Islet precursor cell (in vitro differentiated cells): ENCODE measurements at places on chromosomes 2 and 18.

DNA sequence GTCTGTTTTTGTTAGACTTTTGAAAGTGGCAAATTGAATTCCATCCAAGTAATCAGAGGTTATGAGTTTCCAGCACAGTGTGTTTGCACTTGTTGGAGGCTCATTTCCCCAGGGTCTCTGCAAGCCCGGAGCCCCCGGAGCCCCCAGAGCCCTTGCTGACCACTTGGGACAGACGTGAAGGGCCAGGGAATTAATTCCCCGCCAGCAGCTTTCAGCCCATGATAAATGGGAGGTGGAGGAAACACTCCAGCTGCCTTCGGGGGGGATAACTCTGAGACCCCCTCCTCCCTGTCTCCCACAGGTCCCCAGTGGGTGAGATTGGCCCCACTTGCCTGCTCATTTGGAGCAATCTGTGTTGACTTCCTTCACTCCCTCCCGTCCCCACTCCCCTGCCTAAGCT is 79.2 kb downstream of the KLHL29 start:
- DNase-seq, result no peak

DNA sequence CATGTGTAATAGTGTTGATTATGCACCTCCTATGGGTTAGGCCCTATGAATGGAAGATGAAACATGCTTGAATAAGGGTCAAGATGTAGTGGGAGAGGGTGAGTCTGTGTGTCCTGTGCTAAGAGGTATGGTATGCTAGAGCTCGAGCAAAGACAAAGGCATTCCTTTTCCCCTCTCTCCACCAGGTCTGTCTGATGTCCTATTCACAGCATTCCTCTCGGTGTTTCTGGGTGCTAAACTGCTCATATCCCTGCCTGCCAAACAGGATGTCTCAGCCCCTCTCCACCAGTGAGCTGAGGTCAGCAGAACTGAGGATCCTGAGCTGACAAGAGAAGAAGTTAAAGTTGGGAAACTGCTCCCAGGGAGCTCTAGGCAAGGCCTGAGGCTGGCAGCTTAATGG is 344.9 kb downstream of the TSN start:
- peak; percentile 96 for DNase-seq

- no peak for DNase-seq
These were observed 61.3 kb downstream of the EFEMP1 start for GRCh38 chr2:55862246-55862645.

DNA sequence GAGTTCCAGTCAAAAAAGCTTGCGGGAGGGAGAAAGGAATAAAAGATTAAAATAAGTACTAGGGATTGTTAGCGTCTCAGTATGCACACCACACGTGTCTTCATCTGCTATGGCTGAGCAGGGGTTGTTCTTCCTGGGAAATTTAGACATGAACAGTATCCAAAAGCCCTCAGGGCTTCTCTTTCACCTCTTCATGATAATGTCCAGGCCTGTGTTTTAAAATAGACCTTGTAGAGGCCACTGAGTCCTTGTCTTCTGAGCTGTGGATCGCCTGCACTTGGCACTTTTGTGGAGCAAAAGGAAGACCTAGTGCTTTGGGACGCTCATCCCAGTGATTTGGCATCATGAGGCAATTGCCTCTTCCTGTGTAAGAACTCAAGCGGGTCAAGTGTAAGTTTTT is 52.4 kb downstream of the CFAP221 start:
- no peak for DNase-seq

DNA sequence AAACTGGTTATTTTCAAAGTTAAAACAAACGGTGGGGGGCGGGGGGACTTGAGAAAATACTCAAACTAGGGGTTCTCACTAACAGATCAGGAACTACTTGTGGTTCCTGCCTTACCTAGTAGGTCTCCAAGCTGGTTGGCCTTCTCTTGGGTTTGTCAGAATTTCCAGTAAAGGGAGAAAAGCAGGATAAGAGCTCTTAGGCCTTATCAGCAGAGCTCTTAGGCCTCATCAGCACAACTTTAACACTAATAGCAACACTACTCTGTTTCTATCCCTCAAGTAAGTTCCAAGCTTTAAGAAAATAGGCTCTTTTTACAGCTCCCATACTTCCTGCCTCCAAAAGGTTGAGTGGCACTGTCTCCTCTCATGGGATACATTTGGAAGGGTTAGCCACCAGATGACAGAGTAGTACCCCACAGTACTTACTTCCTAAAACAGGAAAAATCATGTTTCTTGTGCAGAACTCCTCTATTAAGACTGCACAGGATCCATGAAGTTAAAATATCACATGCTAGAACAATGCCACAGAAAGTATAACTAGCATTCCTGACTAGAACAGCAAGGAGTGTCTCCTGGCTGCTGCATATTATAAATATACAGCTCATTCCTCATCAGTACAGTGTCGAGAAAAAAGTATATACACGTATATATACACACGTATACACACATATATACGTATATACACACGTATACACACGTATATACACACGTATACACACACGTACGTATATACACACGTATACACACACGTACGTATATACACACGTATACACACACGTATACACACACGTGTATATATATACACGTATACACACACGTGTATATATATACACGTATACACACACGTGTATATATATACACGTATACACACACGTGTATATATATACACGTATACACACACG is 6.1 kb downstream of the FBXO11 start:
- no peak for DNase-seq

- no peak for DNase-seq
These were observed 28.0 kb downstream of the LHCGR start for GRCh38 chr2:48727560-48727959.

- DNase-seq, result no peak
These were observed 76.0 kb downstream of the HS1BP3 start for GRCh38 chr2:20574930-20575329.

DNA sequence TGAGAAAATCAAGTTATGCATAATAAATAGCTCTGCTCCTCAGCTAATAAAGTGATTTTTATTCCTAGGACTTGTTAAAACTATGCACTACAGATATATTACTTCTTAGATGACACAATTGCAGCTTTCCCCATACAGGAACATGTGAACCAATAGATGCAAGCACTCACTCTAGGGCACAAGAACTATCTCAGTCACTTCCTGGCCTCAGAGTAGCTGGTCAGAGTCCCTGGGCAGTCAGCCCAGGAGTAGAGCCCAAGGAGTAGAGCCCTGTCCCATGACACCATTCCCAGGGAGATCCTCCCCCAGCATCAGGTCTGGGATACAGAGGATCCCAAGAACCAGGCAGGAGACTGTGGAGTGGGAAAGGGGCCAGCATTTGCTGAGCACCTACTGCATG is 2.7 kb downstream of the TNS1 start:
- DNase-seq, result no peak

DNA sequence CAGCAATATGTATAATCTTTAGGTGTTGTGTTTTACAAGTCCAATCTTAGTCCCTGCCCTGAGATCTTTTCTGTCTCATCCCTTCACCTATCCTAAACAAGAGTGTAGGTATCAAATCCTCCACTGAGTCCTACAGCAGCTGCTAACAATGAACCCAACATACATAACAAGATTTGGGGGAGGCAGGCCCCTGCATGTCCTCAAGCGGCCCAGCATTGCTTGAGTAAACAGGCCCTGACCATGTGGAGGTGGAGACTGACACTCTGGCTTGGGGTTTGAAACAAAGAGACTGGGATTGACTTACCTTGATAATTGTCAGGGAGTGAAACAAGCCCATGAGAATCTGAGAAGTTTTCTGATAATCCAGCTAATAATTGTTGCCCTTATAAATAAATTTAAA is 213.4 kb downstream of the STK39 start:
- no peak for DNase-seq

GRCh38 chr2:118010473-118010872 is 3.4 kb downstream of the CCDC93 start:
- DNase-seq, result no peak

DNA sequence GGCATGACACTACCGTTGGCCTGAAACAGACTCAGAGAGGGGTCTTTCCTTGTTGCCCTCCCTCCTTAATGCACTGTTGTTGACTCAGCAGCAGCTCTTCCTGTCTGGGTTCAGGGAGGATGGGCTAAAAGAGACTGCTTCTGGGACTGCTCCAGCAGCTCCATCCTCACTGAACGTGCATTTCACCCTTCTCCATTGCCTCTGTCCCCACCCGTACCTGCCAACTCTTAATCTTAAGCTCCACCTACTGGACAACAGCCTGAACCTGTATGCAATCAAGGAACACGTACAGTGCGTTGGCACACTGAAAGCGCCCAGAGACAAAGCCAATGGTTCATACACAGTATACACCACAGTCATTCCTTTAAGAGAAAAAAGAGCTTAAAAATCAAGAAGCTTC is 230.8 kb upstream of the RAB6C start:
- DNase-seq, result peak; percentile 69

DNA sequence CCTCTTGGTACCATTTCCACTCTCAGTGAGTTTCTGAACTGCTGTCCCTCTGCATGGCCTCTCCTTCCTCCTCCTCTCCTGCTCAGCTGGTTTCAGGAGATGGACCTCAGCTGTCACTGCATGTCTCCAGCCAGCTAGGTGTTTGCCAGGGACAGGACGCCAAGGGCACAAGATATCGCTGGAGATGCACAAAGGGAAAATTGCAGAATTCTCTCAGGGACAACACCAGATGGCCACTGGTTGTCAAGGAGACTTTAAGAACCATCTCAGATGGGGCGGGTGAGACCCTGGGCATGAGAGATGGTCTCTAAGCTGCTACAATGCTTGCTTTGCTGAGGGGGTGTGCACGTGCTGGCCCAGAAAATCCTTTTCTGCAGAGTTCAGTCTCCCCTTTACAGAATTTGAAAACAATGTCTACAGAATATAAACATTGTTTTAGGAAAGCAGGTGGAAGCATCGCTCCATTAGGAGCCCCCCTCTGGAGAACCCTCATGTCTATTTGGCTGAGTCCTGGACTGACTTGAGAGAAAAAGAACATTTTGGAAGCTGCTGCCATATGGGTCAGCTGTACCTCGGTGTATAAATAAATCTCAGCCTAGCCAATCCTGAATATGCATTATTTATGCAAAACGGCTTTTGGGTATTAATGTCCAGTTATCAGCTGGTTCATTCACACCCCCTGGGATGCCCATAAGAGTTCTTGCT is 57.8 kb upstream of the SPP2 start:
- peak; percentile 26 for DNase-seq

DNA sequence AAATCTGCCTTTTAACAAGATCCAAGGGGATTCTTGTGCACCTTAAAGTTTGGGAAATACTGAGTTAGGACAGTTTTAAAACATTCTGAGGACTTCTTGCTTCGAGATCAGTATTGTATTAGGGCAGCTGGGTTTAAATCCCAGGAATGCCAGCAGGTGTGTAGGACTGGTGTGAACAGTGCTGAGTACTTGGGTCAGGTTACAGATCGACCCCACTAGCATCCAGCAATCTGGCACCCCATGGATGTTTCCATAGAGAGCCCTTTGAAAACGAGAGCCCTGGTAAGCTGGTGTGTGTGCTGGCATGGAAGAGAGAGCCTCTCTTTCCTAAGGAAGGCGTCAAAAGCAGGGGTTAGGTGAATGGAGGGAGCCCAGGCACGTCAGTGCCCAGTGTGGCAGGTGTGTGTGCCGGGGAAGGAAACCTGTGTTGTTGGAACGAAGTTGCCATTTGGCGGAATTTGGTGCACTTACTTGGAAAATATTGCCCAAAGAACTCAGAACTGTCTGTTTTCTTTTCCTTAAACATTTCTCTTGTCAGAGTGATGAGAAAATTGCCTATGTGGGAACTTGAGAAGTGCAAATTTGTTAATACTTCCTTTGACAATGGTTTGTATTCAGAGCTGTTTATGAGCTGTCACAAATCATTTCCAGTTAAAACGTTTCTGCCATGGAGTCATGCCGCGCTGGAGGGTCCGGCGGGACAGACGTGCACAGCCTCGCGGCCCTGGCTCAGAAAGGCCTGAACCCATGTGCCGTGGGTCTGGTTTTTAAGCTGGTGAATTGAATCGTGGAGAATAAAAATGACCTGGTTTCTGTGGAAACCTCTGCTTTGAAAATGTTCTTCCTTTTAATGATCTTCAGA is 38.1 kb downstream of the LDLRAD4 start:
- peak; percentile 16 for DNase-seq

DNA sequence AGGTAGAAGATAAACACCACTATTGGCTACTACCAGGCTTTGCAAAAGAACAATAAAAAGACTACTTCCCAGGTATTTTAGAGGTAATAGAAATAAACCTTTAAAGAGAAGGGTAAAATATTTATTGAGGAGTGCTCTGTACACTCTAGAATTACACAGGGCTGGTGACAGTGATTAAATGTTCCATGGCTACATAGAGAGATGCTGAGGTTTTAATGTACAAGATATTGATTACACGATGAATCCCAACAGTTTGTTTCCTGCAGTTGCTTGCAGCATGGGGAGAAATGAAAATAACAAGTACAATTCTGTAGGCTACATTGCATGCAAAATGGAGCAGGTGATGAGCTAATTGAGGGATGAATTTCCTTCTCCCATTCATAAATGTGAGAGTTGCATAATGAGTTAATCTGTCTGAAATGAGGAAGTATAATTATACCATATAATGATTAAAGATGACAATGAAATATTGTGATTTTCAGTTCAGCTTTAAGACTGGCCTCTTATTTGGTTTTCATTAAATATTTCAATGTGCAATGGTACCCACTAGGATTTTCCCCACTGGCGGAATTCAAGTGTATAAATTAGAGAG is 266.1 kb downstream of the SOCS6 start:
- no peak for DNase-seq

GRCh38 chr2:119772767-119773166 is 13.0 kb downstream of the PTPN4 start:
- DNase-seq, result no peak

GRCh38 chr18:79571211-79572092 is 108.2 kb upstream of the CTDP1 start:
- DNase-seq, result peak; percentile 32

DNA sequence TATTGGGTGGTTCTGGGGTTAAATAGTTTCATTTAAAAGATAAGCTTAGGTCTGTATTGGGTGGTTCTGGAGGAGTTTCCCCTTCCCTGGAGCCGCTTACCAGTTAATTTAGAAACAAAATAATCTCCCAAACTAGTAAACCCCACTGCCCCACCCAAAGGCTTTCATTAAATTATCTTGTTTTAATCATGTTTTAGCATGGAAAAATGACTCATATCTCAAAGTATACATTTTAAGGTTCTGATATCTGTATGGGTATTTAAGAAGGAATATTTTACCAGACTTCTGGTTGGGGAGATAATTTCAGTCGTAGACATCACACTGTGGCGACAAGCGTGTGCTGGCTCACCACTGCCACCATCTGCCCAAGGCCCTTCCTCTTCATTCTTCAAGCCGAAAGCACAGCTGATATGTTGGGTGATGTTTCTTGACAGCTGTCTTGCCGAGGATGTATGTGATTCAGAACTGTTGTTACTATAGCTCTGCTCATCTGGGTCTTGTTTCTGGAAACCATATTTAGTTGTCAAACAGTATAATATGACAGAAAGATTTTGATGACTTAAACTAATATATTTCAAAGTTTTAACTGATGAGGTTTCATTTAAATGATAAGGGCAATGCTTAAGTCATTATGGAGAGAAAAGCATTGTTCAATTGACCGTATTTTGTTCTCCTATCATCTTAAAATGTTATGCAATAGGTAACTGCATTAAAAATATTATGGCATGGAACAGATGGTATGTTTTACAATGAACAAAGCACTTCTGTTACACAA is 5.1 kb downstream of the FIGLA start:
- DNase-seq, result peak; percentile 70
